Naive thymus-derived CD8-positive, alpha-beta T cell (primary cell): ENCODE measurements at places on chromosomes 4 and X.

DNA sequence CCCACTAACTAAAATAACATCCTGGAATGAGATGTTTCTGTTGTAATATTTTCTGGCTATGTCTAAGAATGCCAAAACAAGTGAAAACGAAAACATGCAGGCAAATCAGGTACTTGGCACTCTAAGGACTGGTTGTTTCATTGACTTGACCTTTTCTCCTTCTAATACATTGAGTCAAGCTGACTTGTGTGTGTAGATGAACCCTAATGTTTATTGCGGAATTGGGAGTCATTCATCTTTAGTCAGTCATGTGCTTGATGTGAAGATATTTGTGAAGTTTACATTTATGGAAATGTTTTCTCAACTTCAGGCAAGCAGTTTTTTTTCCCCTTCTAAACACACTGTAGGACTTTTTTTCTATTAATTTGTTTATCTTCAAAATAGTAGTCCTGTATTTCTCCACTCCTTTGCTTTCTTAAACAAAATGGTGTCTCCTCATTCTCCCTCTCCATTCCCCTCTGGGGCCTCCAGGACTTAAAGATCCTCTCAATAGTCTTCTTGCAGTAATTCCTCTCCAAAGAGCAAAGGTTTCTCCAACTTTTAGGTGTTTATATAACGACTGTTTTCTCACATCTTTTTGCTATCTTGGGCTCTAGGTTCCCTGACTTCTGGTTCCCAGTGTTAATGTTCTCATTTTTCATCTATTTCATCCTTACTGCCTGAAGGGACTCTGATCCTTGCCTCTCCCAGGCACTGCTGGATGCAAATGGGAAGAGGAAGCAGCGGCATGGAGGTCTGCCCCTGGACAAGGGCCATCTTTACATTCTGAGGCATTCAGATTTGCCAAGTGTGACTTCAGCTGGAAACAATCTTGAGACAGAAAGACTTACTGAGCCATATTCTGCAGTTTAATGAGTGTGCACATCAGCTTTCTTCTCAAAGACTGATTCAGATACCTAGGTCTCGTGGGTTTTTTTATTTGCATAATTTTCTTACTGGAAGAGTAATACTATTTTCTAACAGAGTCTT lies 166.4 kb downstream of the ARHGAP6 start:
- DNase-seq: no peak

- peak; percentile 76 for DNase-seq
These were observed 527.2 kb upstream of the PRKX start for GRCh38 chrX:4240541-4241194.

GRCh38 chrX:37378404-37378803 lies 29.2 kb downstream of the PRRG1 start:
- no peak for DNase-seq

DNA sequence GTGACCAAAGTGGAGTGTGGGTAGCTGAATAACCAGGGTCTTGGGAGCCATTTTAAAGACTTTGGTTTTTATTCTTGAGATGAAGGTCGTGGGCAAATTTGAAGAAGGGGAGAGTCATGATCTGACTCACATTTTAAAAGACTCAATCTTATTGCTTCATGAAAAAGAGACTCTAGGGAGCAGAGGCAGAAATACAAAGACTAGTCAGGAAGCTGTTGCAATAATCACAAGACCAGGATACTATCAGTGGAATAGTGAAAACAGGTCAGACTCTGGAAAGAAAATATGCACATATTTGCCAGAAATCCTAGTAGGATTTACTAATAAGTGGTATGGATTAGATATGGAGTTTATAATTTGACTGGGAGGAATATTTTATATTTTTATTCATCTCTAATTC lies 448.4 kb downstream of the RAPGEF2 start:
- DNase-seq: no peak

GRCh38 chrX:66408507-66408906 lies 230.4 kb downstream of the EDA2R start:
- no peak for DNase-seq

GRCh38 chr4:184099535-184099966 lies 118.1 kb downstream of the ENPP6 start:
- no peak for DNase-seq

GRCh38 chrX:71181558-71181909 lies 36.9 kb downstream of the NLGN3 start:
- peak; percentile 40 for DNase-seq

DNA sequence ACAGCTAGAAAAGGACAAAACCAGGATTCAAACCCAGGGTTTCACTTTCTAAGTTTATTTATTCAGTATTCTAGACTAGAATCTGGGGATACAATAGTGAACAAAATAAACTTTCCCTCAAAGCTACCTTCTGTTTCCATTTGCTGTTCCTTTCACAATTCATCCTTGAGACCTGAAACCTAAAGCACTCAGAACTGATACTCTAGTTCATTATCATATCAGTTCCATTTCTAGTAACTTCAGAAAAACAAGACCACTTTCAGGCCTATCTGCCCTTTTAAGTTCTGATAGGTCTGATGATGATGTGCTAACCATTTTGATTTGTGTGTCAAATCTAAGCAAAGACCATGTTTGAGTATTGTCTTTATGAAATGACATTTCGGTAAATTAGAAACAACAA lies 7.8 kb upstream of the XK start:
- no peak for DNase-seq

DNA sequence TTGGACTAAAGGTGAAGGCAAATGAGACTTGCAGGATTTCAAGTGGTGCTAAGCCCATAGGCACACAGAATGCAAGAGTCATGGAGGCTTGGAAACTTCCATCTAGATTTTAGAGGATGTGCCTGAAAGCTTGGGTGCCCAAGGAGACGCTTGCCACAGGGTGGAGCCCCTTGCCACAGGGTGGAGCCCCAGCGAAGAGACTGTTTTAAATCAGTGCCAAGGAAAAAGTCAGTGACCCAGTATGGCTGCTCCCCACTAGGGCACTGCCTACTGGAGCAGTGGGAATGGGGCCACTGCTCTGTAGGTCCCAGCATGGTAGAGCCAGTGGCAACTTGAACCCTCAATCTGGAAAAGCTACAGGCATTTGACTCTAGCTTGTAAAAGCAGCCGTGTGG lies 794.2 kb upstream of the LCORL start:
- DNase-seq: no peak

DNA sequence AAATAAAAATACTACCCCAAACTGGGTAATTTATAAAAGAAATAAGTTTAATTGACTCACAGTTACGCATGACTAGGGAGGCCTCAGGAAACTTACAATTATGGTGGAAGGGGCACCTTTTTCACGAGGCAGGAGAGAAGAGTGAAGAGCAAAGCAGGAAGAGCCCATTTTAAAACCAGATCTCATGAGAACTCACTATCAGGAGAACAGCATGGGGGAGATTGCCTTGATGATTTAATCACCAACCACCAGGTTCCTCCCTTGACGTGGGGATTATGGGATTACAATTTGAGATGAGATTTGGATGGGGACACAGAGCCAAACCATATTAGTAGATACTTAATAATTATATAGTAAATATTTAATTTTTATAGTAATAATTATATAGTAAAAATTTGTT lies 10.1 kb downstream of the CISD2 start:
- no peak for DNase-seq

DNA sequence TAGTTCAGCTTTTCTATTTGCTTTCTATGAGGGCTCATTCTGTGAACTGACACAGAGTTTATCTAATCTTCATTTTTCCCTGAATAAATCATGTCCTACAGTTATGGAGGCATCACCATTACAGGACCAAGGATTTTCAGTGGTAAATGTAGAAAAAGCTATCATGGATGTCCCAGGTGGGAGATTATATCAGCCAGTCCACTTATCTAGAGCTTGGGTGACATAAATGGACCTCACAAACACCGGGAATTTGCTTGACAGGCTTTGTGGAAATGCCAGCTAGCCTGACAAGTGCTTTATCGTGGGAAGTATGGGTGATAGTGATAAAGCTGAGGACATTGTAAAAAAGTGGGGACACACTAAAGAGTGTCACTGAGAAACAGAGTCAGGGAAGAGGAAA lies 1015.2 kb upstream of the SLIT2 start:
- DNase-seq: no peak

GRCh38 chr4:1784789-1785591 lies 8.1 kb upstream of the FGFR3 start:
- DNase-seq: no peak

GRCh38 chr4:113809311-113809710 lies 47.8 kb upstream of the CAMK2D start:
- DNase-seq: no peak

GRCh38 chr4:110540982-110541451 lies 65.1 kb downstream of the ENPEP start:
- DNase-seq: no peak

DNA sequence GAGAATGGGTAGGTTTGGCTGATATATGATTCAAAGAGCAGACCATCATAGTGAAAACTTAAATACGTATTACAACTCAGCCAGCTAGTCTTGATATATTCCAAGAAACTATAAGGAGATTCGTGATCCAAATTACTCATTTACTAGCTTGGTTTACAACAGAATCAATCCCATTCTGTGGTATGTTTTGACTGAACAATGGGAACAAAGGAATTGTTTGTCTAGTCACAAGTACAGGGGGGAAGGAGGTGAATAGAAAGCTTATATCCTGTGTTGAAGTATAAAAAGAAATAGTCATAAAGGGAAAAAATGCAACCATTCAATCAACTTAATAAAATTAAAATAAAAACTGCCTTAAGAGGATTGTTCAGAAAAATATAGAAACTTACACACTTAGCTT lies 17.0 kb downstream of the C4orf54 start:
- DNase-seq: no peak

- DNase-seq: no peak
These were observed 82.3 kb downstream of the FREM3 start for GRCh38 chr4:143617994-143618679.

DNA sequence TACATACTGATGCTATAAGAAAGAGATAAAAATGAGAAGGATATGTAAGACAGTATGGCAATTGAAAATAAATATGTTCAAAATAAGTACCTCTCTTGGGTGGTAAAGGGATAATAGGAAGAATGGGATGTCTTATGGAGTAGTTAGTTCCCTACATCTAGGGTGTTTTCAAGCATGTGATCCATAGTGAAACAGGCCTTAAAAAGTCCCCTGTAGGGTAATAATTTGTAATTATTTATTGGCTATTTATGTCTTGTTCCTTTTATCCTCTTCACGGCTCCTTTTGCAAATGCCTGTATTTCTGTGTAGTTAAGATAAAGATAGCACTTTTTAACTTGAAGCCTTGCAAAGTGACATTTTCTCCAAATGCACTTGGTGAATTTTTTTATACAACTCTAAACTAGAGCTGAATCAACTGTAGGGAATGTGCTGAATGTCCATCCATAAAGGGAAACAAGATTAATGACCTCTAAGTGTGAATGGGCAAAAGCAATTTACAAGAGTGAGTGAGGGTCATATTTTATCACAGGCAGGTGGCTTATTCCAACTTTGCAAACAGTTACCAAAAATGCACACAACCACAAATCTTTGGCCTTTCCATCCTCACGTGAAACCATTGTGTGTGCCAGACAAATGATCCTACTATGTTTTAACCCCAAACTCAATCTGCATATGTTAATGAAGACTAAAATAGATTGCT lies 299.0 kb downstream of the KCNIP4 start:
- DNase-seq: no peak

DNA sequence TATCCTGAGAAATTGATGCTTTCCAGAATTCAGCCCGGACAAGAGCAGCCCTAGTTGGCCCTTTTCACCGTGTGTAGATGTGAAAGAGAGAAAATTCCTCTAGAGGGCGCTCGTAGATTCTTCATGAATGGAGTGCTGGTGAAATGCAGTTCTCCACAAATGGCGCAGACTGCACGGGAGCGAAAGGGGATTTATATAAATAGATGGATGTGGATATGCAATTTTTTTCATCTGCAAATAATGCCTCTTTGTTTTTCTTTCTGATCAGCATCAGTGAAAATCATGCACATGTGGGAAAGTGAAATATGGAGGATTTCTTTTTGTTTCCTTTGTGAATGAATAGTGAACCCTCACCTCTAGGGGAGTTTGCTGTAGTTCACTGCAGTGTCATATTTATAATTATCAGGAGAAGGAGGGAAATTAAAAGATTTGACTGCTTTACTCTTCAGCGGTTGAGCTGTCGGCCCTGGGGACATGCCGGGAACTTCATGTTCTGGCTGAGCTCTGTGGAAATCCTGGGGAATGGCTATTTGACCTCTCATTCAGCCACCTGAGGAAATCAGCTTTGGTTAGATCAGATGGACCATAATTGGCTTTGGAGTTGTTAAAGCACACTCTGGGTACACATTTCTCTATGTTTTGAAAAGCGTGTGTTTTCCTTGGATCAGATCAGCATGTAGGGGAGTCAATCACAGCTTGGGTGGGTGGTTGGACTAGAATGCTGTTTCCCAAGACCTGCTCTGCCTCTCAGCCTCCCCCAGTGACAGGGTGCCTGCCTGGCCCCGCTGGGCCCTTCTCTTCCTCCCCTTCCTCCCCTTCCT lies 115.0 kb upstream of the SHISA3 start:
- peak; percentile 39 for DNase-seq

- no peak for DNase-seq
These were observed 258.9 kb upstream of the SFRP2 start for GRCh38 chr4:154047733-154048132.

GRCh38 chr4:112270051-112270450 lies 15.7 kb downstream of the TIFA start:
- no peak for DNase-seq

DNA sequence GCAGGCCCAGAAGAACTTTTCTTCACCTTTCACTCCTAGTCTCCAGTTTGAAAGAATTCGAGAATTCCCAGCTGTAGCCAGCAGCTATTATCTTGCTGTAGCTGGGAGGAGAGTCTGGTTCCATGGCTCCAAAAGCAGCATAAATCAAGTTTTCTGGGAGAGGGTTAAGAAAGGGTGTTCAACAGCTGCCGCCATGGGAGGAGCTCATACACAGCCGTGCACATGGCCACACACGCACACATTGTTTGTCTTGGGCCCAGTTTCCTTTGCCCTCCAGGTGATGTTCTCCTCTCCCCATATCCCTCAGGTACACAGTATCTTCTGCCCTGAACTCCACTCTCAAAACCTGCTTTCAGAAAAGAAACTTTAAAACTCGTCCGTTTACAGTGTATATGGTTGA lies 4.1 kb upstream of the GPC3 start:
- no peak for DNase-seq

- DNase-seq: no peak
These were observed 98.4 kb upstream of the ACSL4 start for GRCh38 chrX:109831326-109831985.

- no peak for DNase-seq
These were observed 53.0 kb downstream of the JADE3 start for GRCh38 chrX:46965125-46965758.

- no peak for DNase-seq
These were observed 125.1 kb downstream of the RAPGEF2 start for GRCh38 chr4:159227984-159228383.

DNA sequence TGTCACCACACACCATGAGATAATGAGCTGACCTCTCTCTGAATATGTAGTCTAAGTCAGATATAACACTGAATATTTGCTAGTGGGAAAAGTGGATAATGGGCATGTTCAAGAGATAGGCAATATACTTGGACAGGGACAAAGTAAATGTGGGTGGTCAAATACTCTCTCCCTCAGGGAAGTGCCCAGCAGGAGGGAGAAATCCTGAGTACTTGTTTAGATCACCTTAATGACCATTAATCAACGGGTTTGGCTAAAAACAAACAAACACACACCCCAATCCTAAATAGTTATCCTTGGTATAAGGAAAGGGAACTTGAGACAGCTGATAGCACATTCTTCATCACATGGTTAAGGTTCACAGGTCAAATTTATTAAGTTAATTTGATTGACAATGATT lies 933.5 kb downstream of the C4orf33 start:
- DNase-seq: no peak
